ENCODE measurements at places on chromosomes 16 and 17.

DNA sequence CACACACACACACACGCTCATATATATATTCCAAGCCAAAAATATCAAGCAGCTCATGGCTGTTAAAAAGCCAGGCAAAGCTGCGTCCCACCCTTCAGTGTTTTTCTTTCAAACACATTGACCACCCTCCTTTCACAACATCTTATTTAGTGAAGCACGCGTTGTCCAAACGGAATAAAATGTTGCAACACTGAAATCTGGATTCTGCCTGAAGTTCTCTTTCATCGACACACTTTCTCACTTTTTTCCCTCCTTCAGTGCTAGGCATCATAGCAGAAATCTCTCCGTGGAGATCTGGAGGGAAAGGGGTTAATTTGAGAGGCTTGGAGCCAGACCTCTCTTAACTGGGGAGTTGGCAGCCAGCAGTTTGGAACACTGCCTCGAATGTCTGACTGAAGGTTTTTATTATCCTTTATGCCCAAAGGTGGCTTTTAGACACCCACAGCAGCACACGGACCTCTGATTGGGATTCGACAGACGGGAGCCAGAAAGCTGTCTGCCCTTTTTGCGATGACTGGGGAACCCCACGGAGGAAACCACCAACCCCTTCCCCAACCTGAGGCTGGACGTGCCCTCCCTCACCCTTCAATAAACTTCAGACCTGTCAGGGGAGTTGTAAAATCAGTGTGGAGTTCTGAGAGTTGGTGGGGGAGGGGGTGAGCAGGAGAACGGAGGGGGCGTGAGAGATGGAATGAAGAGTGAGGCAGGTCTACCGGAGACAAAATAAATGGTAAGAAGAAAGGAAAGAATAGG, 833.6 kb upstream of the SOX9 start:
- no peak for DNase-seq

- DNase-seq, result no peak
Measured at GRCh38 chr17:59811209-59811608, 81.5 kb downstream of the TUBD1 start.

DNA sequence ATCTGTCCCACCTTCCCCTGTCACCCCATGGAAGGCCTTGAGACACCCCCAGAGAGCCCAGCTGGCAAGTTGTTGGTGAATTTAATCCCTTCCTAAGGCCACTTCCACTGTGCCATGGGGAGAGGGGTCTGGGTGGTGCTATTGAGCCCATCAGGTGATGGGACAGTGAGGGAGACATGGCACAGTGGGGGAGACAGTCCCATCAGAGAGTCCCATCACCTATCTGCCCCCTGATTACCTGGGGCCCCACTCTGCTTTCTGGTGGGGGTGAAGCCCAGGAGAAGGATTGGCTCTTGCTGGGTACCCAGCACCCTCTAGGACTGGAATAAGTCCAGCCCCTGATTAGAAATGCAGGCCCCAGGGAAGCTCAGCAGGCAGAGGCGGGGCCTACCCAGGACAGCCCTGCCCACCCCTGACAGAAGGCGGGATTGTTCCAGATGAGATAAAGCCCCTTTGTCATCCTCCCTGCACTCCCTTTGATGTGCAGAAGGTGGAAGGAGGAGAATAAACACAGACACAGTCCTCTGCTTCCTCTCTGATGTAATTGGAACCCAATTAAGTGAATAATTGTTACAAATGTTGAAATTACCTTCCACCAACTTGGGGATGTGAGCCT, 18.9 kb downstream of the TMEM132E start:
- no peak for DNase-seq

DNA sequence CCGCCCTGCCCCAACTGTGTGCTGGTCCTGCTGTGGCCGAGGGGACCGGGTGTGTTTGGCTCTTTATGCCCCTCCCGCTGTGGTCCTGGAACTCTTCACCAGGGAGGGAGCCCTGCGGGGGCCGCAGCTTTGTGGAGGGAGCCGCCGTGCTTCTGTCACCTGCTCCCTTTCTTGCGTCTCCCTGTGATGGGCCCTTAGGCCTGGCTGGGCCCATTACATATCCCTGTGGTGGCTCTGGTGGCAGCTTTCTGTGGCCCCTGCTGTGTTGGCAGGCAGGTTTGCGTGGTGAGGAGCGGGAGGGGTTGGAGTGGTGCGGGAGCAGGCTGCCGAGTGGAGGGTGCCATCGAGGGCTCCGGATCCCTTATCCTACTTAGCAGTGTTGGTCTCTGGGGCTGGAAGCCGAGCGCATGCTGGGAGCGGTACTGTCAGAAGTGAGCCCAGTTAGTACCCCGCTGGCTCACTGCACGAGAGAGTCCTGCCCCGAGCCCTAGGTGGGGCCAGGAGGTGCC, 60.4 kb downstream of the PDPK1 start:
- no peak for DNase-seq

GRCh38 chr17:77725846-77726245, 232.7 kb upstream of the TNRC6C start:
- no peak for DNase-seq

GRCh38 chr16:14337303-14338191, 266.4 kb downstream of the MRTFB start:
- DNase-seq, result no peak

GRCh38 chr16:21685034-21685455, 21.3 kb downstream of the OTOA start:
- DNase-seq, result no peak

- DNase-seq, result no peak
Measured at GRCh38 chr16:56310690-56311089, 114.7 kb downstream of the AMFR start.

- no peak for DNase-seq
Measured at GRCh38 chr16:70399381-70399780, 39.5 kb downstream of the ST3GAL2 start.

GRCh38 chr17:67273900-67274299, 28.9 kb upstream of the HELZ start:
- DNase-seq, result no peak

DNA sequence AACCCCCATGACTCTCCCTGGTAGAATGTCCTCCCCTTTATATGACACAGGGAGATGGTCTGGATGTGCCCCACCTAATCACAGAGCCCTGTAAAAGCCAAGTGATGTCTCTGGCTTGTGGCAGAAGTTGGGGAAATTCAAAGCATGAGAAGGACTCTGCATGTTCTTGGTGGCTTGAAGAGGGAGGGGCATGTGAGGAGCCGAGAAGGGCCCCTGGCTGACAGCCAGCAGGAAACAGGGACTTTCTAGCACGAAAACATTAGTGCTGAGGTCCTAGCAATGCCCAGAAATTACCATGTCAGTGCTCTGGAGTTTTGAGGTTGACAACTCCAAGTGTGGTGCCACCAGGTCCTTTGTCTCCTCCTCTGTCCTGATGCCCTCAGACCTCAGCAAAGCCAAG, 75.9 kb downstream of the USP22 start:
- no peak for DNase-seq

- DNase-seq, result no peak
Measured at GRCh38 chr17:40321961-40322357, 13.0 kb downstream of the RARA start.

- DNase-seq, result no peak
Measured at GRCh38 chr17:28735242-28735722, 6.7 kb downstream of the NEK8 start.

DNA sequence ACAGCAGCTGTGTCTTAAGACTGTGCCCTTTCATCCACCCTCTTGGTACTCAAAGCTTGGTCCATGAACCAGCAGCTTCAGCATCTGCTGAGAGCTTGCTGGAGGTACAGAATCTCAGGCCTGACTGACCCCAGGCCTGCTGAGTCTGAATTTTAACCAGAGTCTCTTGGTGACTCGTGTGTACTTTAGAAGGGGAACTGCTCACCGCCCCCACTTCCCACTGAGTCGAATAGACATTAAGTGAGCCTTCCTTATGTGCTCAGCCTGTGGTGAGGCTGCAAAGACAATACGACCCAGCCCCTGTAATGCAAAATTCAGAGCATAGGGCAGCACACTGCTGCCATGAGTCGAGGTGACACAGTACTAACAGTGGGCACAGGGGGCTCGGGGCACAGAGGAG, 662.8 kb downstream of the WWOX start:
- DNase-seq, result no peak

DNA sequence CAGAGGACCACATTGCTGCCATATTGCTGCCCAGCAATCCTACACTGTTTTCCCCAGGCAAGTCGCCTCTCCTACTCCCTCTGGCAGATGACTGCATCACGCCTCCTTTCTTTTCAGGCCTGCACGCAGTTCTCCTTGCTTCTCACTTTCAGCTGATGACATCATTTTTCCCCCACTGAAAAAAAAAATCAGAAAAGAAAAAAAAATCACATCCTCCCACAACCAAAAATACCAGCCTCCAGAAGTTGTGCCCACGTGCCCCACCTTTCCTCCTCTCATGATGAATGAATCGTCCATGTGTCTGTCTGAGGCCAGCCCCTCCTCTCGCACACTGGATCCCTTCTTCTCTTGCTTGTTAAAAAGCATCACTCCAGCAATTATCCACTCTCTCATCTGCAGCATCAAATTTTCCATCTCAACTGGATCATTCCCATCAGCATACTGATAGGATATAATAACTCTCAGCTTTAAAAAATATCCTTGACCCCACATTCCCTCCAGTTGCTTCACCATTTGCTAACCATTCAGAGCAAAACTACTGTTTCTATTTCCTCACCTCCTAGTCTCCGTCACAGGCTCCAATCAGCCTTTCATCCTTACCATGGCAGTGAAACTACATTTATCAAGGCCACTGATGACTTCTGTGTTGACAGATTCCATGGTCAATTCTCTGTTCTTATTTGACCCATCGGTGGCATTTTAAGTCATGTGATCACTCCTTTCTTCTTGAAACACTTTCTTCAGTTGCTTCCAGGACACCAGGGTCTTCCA, 30.1 kb upstream of the DYNLL2 start:
- no peak for DNase-seq

DNA sequence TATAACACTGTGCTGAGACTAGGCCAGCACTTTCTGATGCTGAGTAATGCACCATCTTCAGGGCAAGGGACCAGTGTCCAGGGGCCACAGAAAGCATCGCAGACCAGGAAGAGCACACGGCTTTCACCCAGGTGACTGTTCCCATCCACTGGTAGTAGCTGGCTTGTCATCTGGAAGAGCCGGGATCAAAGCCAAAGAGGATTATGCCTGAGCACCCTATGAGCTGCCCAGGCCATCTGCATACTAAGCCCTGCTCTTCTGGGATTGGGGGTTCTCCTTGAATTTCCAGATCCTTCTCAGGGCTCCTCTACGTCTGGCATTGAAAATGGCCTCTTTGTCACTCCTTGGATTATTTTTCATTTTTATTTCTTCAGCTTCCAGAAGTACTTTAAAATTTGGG, 140.7 kb downstream of the IRX3 start:
- no peak for DNase-seq

- no peak for DNase-seq
Measured at GRCh38 chr16:9658164-9658563, 524.1 kb downstream of the GRIN2A start.

DNA sequence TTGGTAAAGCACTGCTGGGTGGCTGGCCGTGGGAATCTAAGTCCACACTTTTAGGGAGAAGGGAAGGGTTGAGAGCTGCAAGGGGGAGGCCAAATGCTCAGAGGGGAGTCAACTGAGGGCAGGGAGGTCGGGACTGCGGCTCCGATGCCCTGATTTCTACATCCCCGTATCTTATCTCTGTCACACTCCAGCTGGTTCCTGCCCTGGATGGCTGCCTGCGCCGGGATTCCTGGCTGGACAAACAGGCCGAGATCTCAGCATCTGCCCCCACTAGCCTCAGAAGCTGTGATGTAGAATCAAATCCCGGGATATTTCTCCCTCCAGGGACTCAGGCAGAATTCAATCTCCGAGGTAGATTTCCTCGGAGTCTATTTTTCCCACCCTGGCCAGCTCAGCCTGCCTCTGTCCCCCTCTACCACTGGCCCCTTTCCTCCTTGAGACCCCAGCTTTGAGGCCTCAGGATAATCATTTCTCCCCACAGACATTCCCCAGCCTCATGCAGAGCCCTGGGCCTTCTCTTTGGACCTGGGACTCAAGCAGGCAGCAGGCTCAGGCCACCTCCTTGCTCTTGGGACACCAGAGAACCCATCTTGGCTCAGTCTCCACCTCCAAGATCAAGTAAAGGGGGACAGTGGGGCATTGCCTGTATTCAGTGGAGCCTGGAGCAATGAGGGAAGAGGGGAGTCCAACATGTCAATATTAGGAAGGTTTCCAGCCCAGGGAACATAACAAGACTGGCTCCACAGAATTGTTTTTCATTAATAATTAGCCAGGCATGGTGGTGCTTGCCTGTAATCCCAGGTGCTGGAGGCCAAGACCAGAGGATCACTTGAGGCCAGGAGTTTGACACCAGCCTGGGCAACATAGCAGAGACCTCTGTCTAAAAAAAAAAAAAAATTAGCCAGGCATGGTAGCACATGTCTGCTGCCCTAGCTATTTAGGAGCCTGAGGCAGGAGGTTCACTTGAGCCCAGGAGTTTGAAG, 1.8 kb downstream of the SHBG start:
- no peak for DNase-seq

GRCh38 chr17:80107231-80108021, 6.0 kb downstream of the GAA start:
- DNase-seq, result no peak

DNA sequence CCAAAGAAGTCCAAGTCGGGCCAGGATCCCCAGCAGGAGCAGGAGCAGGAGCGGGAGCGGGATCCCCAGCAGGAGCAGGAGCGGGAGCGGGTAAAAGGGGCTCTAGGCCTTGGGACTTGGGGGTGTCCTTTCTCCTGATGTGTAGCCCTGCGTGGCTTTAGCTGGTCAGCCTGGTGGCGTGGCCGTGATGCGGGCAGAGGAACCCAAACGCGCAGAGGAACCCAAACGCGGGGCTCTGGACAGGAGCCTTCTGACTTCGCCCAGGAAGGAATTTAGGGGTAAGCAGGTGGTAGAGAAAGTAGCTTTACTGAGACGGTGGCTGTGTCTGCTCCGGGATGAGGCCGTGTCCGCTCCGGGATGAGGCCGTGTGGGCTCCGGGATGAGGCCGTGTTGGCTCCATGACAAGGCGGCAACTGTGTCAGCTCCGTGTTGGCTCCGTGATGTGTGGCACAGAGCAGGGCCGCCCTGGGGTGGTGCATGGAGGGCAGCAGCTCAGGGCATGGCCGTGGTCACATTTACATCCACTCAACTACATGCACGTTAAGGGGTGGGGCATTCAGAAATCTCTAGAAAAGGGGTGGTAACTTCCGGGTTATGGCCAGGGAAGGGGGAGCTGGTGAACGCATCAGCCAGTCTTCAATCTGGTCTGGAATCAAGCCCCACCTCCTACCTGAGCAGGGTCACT, 19.5 kb downstream of the ASPSCR1 start:
- no peak for DNase-seq

DNA sequence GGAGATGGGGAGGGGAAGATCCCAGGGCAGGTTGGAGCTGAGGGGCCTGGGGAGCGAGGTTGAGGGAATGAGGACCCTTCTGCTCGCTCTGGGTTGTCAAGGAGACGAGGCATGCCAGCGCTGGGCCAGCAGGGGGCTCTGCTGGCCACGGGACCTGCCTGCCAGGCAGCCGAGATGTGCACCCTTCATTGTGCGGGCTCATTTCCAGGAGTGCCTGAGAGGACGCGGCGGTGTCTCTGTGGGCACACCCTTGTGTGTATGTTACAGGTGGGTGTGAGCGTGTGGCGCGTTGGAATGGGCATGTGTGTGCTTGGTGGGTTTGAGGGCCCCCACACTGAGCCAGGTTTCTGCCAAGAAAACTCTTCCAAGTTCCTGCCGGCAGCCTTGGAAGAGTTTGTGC, 15.9 kb downstream of the ARHGAP23 start:
- DNase-seq, result no peak

Data from activated naive CD8-positive, alpha-beta T cell treated with anti-CD3 and anti-CD28 coated beads, Interleukin-2, amount 50 U/mL, for 16 hours (primary cell).